Stimulated activated CD8-positive, alpha-beta memory T cell treated with anti-CD3 and anti-CD28 coated beads, Interleukin-4, amount 100 ng/mL, for 1 hour (primary cell): ENCODE measurements at places on chromosomes 1 and 21.

DNA sequence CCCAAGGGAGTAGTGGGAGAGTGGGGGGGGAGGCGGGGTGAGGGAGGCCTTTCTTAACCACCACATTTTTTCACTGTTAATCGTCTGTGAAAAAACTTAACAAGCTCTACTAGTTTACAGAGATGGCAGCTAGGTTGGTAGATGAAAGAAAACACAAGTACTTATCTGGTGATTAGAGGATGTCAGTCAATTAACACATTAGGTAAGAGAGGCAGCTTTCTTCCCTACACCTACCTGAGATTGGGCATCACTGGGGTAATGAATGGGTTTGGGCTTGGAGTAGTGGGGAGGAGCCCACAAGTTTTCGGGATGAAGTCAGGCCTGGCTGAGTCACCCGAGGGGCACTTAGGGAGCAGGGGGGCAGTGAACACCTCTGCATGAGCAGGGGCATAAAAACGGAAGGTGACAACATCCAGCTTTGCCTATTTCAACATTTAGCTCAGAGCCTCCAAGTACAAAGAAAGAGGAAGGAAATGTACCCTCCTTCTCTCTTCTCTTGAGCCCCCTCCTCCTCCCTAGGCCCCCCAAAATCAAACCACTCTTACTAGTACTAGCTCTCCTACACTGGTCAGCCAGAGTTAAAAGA is 2.5 kb downstream of the LBR start:
- DNase-seq = no peak

DNA sequence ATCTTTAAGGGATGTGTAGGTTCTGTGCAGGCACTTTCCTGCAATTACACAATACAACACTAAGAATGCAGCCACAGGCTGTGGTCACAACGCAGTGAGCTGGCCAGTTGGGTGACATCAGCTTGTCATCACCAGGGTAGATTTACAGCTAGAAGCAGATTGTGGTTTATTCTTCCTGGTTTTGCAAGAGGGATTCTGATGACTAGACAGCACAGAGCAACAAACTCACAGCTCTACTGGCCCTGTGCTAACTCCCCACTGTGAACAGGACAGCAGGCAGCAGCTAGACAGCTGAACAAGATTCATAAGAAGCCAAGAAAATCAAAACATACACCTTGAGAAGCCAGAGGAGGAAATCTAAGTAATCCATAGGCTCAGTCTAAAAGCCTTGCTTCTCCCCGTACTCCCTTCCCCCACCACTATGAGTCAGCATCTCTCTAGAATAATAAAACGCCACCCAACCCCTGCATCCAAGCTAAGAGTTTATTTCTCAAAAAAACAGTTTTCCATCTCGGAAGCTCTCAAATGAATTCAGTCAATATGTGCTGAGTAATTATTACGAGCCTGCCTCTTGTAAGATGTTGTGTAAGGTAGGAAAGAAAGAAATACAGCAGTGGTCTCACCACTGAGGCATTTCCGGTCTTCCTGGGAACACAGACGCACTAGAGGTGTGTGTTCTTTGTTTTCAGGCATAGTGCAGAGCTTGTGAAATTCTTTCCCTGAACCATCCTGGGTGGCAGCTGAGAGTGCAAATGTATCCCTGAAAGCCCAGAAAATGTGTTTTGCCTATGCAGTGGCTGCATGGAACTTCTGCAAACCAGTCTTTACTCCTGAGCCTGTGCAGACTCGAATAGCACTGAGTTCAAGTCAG is 162.8 kb downstream of the NTPCR start:
- DNase-seq = no peak

GRCh38 chr1:47418681-47419325 is 2.7 kb downstream of the FOXE3 start:
- DNase-seq = no peak

- DNase-seq = no peak
Observed at GRCh38 chr1:7584643-7585042, 186.5 kb upstream of the VAMP3 start.

DNA sequence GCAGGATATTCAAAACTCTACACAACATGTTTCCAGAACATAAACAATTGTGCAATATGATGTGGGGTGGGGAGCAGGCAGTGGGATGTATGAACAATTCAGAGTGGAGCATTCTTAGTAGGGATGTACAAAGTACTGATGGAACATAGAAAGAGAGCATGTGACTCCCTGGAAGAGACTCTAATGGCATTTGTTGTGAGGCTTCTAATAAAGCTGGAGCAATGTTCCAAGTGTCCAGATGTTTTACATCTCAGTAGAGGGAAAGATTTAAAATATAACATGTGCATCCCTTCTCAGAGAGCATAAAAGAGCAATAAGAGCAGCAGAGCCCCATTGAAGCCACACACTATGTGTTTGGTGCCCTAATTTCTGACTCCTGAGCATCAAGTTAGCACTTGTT is 116.5 kb downstream of the BRINP2 start:
- no peak for DNase-seq

- no peak for DNase-seq
Observed at GRCh38 chr1:88488237-88488636, 195.8 kb upstream of the PKN2 start.

GRCh38 chr1:115925467-115925866 is 50.8 kb upstream of the SLC22A15 start:
- no peak for DNase-seq

DNA sequence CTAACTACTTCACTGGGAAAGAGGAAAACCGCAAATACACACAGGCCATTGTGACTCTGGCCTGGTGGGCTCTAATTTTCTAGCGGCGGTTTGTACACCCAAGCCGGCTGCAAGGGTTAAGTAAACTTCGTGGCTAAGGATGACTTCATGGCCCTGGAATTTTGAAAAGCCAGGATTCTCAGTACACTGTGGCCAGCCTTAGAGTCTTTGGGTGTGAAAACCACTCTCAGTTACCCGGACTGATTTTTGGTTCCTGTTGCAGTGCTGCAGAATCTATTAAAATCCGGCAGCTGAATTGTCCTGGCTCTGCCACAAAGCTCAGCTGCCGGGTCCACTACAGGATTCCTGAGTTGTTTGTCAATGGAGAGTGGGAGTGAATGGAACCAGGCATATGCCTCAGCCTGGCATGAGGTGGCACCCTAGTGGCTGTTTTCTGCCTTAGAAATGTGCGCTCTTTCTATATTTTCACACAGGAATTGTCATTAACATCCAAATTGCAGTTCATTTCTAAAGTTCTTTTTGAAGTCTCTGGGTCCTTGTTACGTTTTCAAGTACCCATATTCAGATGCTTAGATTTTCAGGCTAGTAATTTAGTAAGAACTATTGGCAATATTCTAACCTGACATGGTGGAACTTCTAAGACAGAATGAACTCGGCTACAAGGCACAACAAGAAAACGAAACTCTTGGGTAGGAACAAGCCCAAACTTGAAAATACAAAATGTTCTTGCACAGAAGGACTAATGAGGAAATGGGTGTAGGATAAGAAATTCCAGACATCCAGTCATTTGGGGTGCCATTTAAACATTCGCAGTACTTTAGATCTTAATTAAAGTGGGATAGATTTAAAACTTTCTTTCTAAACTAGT is 255.9 kb downstream of the NFIA start:
- DNase-seq = no peak

DNA sequence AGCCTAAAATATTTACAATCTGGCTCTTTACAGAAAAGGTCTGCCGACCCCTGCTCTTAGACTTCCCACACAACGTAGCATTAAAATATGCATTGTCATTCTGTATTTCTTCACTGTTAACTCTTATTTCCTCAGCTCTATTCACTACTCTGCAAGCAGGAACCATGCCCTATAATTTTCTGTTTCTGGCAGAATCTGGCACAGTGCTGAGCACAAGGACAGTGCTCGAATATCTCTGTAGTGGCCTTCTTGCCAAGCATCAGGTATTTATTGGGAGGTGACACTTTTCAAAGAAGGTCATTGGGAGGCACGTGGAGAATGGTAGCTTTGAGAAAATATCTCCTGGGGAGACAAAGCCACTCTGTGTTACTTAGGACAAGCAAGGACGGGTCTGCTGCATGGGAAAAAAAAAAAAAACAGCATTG is 77.9 kb downstream of the PSMG1 start:
- DNase-seq = no peak

DNA sequence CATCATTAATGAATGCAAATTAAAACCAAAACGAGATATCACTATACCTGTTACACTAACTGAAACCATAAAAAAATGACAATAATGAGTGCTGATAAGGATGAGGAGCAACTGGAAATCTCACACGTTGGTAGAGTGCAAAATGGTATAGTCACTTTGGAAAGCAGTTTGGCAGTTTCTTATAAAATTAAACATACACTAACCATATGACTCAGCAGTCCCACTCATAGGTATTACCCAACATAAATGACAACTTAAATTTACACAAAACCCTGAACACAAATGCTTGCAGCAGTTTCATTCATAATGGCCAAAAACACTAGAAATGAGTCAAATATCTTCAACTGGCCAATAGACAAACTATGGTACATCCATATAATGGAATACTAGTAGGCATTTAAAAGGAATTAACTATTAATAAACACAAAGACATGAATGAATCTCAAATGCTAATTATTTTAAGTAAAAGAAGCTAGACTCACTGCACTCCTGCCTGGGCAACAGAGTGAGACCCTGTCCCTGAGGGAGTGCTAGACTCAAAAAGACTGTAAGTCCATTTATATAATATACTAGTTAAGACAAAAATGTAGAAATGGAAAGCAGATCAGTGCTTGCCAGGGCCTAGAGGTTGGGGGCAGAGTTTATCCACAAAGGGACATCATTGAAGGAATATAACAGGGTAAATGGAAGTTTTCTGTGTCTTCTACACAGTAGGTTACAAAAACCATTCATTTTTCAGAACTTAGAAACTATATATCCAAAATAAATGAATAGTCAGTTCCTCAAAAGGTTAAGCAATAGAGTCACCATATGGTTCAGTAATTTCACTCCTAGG is 77.4 kb downstream of the EIF4G3 start:
- DNase-seq = no peak

DNA sequence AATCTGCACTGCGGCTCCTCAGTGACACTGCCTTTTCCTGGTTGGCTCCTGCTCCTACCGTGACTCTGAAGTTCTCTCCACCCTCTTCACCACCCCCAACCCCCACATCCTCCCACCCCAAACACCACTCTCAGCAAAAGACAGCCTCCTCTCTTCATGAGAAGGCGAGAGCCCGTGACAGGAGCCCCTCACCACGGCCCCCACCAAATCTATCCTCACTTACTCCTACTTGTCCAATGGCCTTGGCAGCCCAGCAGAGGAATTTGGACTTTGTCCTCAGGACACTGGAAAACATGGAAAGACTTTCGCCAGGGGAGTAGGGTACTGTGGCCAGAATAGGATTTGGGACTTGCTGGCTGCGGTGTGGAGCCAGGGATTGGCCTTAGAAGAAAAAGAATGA is 6.9 kb downstream of the TMEM125 start:
- no peak for DNase-seq

DNA sequence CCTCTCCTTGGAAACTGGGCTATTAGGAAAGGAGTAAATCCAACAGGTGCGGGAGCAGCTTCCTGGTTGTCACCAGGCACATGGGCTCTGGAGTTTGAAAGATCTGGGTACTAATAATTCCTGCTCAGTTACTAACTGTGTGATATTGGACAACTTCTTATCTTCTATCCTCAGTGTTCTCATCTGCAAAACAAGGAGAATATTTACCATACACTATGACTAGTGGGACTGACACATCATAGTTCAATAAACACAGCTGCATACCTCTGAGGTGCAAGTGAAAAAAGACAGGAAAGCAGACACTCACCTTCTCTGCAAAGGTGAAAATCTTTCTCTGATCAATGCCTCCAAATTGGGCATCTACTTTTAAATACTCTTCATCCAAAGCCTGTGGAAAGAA is 19.7 kb downstream of the YARS1 start:
- DNase-seq = no peak

- DNase-seq = no peak
Observed at GRCh38 chr1:202578001-202578504, 132.2 kb downstream of the SYT2 start.

- no peak for DNase-seq
Observed at GRCh38 chr1:43058545-43059360, 100.1 kb upstream of the SLC2A1 start.

DNA sequence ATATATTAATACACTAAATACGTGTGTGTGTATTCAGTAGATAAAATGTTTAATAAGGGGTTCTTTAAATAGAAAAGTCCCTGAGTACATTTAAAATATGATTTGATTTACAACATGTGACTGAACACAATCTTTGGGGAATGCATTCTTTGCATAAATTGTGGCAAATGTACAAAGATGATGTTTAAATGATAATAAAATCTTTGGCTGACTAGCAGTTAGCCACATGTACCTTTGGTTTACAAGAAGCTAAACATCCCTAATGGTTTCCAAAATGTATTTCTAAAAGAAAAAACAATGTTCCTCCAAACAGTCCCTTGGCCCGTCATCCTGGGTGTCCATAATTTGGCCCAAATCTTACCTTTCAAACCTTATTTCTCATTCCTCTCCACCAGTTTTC is 106.4 kb upstream of the MARK1 start:
- DNase-seq = no peak

DNA sequence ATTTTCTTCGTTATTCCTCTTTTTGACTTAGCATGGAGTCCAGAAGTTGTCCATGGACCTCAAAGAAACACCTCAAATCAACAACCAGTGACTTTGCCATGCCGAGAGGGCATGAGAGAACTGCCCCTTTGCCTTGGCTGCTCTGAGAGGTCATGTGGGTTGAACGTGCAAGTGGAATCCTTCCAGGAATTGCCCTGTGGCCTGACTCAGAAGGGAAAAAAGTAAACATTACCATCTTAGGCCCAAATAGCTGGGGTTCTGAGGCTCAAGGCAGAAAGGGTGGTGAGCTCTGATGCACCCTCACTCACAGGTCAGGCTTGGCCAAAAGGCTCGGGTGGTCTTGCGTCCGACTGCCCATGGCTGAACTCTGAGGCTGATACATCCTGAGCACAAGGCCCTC is 15.1 kb downstream of the STUM start:
- DNase-seq = no peak

- DNase-seq = no peak
Observed at GRCh38 chr1:33321178-33321577, 280 bp upstream of the A3GALT2 start.

GRCh38 chr1:225651376-225651871 is 1.5 kb downstream of the ENAH start:
- no peak for DNase-seq

DNA sequence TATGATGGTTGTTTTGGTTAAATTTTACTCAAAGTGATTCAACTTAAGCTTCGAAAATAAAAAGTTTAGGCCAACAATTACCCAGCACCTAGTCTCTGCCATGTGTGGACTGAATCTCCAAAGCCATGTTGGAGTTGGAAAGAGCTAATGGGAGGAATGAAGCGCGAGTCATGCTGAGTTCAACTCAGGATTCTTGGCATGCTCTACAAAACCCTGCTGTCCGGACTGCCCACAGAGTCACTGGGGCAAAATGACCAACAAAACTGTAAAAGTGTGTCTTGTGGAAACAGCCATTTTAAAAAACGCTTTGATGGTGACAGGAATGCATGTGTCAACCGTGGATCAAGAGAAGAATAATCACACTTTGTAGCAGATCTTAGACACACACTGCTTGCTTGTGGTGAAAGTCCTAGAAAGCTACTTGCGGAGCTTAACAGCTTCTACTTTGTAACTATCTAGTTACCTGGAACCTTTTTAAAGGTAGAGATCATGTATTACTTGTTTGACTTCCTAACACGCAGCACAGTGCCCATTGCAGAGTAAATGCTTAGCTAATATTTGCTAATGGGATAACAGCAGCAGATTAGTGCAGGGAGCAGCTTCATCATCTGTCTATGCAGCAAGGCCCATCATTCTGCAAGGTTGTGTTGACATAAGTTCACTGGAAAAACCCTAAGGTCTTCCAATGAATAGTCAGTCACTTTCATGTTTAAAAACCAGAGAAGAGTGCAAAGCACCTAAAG is 7.0 kb upstream of the GBP6 start:
- no peak for DNase-seq

- DNase-seq = no peak
Observed at GRCh38 chr1:160414881-160415280, 14.5 kb downstream of the VANGL2 start.
